COR-L47 (cell line): ENCODE measurements at places on chromosomes 3 and 15.

DNA sequence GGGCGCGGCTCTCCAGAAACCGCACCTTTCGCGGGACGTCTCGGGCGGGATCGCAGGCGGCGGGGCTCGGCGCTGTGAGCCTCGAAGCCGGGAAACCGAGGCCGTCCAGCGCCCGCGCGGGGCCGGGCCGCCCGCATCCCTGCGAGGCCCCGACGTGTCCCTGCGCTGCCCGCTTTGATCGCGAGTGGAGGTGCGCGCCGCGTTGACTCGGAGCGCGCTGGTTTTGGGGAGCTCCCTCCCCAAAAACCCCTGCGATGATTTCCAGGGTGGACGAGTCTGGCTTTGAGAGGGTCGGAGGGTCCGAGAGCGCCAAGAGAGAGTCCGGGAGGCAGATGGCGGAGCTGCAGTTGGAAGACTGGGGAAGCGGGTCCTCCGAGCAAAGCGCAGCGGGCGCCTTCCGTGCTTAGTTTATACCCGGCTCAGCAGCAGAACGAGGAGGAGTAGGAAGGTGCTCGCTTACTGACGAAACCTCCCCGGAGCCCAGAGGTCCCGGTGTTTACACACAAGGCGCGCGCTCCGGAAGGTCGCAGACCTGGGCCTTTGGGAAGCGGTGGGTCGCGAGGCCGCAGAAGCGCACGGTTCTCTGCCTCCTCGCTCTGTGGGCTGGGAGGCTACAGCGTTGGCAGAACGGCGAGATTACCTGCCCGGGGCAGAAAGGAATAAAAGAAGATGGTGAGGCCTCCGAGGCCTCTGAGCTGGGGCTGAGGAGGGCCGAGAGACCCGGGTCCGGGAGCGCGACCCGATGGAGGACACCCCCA lies 687 bp downstream of the ALDH1A3 start:
- no peak for DNase-seq

GRCh38 chr3:187210545-187211327 lies 13.4 kb downstream of the RTP1 start:
- DNase-seq, result no peak

DNA sequence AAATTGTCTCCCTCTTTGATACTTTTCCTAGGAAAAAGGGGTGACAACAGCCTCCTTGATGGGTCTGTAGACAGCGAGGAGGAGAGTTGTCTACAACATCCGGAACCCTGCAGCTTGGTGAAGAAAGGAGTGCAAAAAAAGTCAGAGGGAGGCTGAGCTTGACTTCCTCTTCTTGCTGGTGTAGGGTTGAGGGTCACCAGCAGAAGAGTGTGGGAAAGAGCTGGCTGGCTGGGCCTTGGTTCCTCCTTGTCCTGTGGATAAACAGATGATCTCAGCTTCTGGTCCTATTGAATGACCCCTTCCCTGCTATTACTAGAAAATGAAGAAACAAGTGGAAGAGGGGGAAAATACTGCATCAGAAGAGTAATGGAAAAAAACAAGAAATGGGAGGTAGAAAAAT lies 20.4 kb downstream of the SLC7A14 start:
- DNase-seq, result no peak

DNA sequence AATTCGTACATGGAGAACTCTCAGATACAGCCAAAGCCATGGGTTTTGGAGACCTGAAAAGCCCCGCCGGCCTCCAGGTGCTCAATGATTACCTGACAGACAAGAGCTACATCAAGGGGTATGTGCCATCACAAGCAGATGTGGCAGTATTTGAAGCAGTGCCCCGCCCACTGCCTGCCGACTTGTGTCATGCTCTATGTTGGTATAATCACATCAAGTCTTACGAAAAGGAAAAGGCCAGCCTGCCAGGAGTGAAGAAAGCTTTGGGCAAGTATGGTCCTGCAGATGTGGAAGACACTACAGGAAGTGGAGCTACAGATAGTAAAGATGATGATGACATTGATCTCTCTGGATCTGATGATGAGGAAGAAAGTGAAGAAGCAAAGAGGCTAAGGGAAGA lies 23.5 kb downstream of the MYO5A start:
- no peak for DNase-seq

- DNase-seq, result no peak
These were observed 4.4 kb upstream of the BRPF1 start for GRCh38 chr3:9727041-9727595.

DNA sequence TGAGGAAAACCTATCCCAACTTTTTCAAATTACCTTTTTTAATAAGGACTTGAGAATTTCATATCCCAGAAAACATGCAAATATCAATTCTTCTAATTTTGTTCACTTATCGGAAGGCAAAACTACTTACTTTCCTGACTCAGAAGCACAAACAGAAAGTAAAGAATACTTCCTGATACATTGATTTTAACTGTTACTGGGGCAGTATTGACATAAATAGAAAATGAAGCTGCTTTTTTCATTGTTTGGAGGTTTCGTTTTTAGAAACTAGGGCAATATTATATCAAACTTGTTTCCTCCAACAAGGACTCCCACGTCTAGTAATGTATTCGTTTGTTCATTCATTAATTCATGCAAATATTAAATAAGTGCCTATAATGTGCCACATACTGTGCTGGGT lies 19.1 kb downstream of the PAQR9 start:
- DNase-seq, result no peak

GRCh38 chr3:113773381-113773780 lies 26.5 kb downstream of the ATP6V1A start:
- DNase-seq, result no peak

GRCh38 chr3:94440767-94441493 lies 378.1 kb downstream of the NSUN3 start:
- DNase-seq, result no peak

DNA sequence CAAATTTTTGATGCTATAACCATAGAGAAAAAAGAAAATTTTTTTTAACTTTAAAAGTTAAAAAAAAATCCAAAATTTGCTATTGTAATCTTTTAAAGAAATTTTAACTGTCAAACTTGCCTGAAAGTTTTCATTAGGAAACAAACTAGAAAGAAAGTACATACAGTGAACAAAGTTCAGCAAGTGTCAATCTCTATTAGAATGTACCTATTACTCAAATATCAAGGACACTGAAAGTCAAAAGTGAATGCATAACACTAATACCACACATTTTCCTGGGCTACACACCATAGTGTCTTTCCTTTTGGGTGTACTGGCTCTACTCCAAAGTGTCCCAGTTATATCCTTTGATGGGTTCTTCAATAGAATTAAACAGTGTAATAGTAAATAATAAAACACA lies 56.8 kb downstream of the LRRFIP2 start:
- no peak for DNase-seq

DNA sequence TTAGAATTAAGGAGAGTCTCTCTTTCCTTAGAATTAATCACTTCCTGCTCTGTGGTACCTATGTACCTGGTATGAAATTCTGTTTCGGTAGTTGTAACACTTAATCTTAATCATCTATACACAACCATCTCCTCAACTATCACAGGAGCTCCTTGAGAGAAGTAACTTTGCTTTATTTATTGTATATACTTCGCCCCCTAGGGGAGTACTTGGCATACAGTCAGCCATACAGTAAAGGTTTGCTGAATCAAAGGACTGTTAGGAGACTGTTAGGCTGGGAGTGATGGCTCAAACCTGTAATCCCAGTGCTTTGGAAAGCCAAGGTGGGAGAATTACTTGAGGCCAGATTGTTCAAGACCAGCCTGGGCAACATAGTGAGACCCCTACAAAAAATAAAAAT lies 44.7 kb downstream of the RORA start:
- DNase-seq, result no peak

DNA sequence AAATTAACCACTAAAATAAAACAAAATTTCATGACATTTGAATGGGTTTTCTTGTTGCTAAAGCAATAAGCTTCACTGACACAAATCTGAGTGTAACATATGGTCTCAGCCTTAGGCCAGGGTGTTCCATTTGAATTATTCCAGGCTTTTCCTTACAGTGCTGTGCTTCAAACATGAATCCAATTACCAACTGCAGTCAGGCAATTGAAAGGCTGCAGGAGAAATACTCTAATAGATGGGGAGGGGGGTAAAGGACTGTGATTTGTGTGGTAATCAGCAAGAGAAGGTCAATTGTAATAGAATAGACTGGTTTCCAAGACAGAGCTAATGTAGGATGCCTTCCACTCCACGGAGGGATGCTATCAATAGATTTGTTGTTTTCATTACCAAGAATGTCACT lies 466.7 kb downstream of the C3orf38 start:
- no peak for DNase-seq

DNA sequence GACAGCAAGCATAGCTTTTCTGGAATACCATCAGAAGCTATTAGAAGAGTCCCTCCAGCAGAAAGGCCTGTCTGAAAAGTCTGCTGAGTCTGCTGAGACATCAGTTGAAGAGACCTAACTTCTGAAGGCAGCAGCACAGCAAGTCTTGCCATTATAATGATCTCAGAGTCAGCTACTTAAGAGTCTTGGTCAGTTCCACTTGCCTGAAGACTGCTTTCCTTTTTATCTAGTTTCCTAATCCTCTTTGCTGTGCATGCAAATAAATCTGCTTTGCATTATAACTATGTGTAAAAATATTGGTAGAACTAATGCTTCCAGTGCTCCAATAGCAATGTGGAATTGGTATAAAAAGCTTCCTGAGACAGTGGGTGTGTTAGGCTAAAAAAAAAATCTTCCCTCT lies 34.9 kb upstream of the CPOX start:
- no peak for DNase-seq

DNA sequence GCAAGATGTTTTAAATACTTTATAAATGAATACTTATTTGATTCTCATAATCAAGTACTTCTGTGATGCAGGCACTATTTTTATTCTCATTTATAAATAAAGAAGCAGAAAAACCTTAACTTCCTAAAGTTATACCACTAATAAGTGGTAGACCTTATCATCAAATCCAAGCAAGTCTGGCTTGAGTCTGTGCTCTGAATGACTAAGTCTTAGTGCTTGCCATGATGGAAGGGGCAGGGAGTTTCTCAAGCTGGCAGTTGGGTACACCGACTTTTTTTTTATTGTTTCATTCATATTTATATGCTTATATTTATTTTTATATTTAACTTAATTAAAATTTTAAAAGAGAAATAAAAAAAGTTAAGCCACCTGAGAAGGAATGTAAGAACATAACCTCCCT lies 23.6 kb downstream of the SLMAP start:
- no peak for DNase-seq

DNA sequence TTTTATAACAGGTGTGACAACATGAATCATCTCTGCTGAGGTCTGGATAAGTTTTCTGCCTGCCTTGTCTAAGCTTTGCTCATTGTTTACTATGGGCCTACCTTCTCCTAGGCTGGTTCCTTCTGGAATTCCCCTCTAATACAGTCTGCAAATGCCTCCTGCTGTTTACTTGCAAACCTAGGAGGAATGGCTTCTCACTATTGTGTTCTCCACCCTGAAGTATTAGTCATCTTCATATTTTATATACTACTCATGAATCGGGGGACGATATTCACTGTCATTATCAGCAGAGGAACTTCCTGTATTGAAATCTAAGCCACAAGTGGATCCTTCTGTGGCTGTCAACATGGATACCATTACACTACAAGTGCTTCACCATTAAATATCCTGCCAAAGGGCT lies 154.8 kb downstream of the PLCL2 start:
- DNase-seq, result no peak

GRCh38 chr15:59268168-59268851 lies 61.7 kb downstream of the LDHAL6B start:
- DNase-seq, result no peak

DNA sequence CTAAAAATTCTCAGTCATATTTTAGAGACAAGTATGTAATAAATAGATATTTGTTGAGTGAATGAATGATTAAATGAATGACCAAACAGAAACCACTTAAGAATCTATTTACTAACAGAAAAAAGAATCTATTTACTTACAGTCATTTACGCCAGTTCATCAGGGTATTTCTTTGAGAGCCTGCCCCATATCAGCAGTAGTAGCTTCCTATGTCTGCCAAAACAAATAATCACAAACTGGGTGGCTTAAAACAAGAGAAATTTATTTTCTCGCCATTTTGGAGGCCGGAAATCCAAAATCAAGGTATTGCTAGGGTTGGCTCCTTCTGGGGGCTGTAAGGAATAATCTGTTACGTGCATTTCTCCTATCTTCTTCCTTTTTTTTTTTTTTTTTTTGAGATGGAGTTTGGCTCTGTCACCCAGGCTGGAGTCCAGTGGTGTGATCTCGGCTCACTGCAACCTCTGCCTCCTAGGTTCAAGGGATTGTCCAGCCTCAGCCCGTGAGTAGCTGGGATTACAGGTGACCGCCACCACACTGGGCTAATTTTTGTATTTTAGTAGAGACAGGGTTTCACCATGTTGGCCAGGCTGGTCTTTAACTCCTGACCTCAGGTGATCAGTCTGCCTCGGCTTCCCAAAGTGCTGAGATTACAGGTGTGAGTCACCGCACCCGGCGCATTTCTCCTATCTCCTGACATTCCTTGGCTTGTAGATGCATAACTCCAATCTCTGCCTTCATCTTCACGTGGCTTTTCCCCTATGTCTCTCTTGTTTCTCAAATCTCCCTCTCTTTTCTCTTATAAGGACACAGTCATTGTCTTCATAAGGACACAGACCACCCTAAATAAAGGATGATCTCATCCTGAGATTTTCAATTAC lies 65.2 kb upstream of the SPPL2A start:
- no peak for DNase-seq

DNA sequence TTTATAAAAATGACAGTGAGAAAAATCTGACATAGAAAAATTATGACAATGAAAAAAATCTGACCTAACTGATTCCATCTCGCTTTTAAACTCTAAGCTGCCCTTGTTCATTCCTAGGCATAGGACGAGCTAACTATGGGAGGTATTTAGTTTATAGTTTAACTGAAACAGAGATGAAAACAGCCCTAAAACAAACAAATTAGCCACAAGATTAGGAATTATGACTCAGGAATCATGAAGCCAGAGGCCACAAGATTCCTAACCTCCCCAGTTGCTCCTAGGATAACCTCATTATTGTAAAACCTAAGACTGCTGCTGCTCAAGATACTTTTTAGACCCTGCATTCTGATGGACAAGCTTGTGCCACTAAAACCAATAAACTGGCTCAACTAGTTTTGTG lies 122.7 kb upstream of the MNS1 start:
- DNase-seq, result no peak

DNA sequence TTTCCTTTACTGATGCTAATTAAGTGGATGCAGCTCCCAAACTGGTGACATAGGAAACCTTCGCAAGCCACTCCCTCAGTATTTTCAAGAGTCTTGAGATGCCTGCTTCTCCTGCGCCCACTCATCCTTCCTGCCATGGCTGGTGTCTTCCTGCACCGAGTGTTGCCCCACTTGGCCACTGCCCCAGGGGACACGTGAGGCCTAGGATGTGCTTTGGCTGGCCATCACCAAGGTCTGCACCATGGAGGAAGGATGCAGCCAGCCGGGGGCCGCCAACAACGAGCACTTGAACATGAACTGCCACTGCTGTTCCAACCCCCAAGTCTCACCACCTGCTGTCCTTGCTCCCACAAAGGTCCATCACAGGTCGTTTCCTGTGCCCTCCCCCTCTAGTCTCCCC lies 34.1 kb downstream of the EPHB3 start:
- no peak for DNase-seq

- no peak for DNase-seq
These were observed 59.6 kb upstream of the MRPS22 start for GRCh38 chr3:139284221-139284620.

- no peak for DNase-seq
These were observed 44.8 kb downstream of the CCR3 start for GRCh38 chr3:46286947-46287565.
